ENCODE measurements at places on chromosomes 4 and X.

- DNase-seq, result no peak
Measured at GRCh38 chr4:99207911-99208718, 10.9 kb downstream of the ADH6 start.

DNA sequence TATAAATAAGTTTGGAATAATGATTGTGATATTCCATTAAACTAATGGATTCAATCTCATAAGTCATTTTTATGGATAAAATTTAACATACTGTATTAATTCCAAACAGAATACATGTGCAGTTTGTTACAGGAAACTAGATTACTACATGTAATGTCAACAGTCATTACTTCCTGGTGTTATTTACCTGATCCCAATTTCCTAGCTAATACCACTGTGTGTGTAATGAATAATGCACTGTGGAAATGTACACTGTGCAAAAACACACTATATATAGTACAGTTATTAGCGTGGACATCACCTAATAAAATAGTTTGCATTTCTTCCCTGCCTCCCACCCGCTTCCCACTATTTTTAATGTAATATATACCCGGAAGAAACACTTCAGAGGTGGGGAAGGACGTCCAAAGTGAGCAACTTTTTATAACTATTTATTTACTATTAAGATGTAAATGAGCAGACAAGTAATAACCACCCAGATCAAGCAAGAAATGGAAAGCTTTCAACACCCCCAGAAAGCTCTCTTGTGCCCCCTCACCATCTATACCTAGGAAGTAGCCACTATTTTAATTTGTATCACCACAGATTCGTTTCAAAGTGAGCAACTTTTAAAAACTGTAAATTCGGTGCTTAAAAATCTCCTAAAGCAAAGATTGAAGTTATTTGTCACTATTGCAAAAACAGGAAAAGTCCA lies 219.1 kb downstream of the THOC2 start:
- no peak for DNase-seq

- no peak for DNase-seq
Measured at GRCh38 chr4:41877020-41877796, 58.0 kb upstream of the TMEM33 start.

GRCh38 chr4:150152766-150153165 lies 74.5 kb downstream of the DCLK2 start:
- no peak for DNase-seq

DNA sequence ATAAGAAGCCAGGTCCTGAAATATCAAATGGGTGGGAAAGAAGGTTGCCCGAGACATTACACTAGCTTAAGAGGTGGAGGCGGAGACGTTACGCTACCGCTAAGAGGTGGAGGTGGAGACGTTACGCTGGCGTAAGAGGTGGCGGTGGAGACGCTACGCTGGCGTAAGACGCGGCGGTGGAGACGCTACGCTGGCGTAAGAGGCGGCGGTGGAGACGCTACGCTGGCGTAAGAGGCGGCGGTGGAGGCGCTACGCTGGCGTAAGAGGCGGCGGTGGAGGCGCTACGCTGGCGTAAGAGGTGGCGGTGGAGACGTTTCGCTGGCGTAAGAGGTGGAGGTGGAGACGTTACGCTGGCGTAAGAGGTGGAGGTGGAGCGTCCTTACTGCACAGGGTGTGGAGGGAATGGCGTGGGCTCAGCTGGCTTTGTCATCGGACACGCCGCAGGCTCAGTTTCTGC lies 12.8 kb downstream of the CYP4V2 start:
- DNase-seq, result no peak

- DNase-seq, result no peak
Measured at GRCh38 chrX:123186801-123187200, 2.7 kb downstream of the GRIA3 start.

GRCh38 chr4:59094505-59094904 lies 1984.3 kb upstream of the IGFBP7 start:
- no peak for DNase-seq

GRCh38 chr4:66091786-66092185 lies 421.5 kb upstream of the EPHA5 start:
- no peak for DNase-seq

- DNase-seq, result no peak
Measured at GRCh38 chrX:148513661-148514060, 13.2 kb downstream of the AFF2 start.

DNA sequence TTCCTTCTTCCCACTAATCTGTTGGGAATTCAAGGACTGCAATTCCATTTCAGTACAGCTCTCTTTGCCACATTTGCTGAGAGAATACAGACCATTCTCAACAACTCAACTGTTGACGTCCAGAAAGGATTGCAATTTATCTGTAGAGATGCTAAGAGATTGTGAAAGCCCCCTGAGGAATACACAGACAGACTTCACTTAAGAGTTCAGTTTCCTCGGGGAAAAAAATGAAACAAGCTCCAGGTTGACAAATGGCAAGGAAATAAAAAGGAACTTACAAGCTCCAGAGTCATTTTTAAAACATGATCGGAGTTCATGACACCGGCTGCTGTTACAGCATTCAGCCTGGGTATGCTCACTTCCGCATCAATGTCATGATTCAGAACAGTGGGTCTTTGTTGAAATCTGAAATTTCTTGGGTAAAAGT lies 13.8 kb downstream of the TLR10 start:
- no peak for DNase-seq

- no peak for DNase-seq
Measured at GRCh38 chr4:118955515-118955914, 66.9 kb downstream of the SYNPO2 start.

GRCh38 chrX:143455046-143455445 lies 62.2 kb downstream of the SPANXN3 start:
- DNase-seq, result no peak

DNA sequence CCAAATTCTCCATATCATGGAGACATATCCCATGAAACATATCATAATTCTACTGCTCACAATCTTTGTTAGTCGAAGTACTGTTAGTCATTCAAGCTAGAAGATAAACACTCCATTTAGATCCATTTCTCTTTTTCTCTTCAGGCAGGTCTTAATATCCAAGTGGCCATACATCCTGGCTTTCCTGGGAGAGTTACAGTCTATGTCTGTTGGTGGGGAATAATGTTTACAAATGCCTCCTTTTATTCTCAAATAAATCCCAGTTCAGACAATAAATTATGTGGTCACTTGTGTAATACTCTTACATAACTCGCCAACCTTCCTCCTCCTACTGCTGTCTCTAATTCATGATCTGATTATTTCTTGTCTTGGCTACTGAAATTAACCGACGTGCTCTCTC lies 82.1 kb downstream of the VCX3B start:
- no peak for DNase-seq

DNA sequence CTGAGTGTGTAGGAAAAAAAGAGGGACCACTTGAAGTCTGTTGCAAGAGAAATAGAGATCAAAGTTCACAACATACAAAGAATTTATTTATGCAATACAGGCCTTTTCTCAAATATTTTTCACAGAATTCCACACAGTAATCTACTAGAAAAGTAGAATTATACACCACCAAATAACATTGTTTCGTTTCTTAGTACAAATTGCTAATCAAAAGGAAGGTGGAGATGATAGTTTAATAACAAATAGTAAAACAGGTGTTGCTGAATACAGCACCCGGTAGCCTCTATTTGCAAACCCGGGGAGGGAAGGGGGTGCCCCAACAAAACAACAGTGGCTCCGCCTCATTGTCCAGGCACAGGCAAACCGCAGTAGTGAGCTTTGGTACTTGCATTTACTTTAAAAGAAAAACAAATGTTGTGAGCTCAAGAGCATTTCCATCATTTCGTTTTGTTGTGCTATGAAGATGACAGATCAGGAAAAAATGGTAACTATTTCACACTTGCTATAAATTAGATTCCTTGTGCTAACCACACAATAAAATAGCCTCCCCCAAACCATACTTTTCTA lies 186.4 kb downstream of the DCLK2 start:
- no peak for DNase-seq

All from GM18507 (cell line).